ENCODE measurements at places on chromosomes 5 and 9.

- no peak for DNase-seq
These were observed 65.0 kb downstream of the ZNF462 start for GRCh38 chr9:106927916-106928315.

- no peak for DNase-seq
These were observed 25.5 kb downstream of the ADAM19 start for GRCh38 chr5:157549954-157550549.

DNA sequence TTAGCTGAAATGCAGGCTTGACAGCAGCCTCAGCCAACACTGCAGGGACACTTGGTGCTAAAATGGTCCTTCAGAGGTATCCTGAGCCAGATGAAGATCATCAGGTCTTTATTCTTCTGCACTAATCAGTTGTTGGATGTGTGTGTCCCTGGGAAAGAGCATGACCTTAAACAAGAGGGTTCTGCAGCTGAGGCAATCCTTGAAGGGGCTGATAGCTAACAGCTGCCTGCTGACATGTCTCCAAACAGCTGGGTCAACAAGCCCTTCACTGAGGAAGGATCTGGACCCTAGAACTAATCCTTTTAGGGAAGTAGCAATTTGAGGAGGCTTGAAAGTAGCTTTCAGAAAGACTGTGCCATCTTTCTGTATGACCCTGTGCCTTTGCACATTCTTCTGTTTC, 376.3 kb upstream of the ACTBL2 start:
- DNase-seq: no peak

DNA sequence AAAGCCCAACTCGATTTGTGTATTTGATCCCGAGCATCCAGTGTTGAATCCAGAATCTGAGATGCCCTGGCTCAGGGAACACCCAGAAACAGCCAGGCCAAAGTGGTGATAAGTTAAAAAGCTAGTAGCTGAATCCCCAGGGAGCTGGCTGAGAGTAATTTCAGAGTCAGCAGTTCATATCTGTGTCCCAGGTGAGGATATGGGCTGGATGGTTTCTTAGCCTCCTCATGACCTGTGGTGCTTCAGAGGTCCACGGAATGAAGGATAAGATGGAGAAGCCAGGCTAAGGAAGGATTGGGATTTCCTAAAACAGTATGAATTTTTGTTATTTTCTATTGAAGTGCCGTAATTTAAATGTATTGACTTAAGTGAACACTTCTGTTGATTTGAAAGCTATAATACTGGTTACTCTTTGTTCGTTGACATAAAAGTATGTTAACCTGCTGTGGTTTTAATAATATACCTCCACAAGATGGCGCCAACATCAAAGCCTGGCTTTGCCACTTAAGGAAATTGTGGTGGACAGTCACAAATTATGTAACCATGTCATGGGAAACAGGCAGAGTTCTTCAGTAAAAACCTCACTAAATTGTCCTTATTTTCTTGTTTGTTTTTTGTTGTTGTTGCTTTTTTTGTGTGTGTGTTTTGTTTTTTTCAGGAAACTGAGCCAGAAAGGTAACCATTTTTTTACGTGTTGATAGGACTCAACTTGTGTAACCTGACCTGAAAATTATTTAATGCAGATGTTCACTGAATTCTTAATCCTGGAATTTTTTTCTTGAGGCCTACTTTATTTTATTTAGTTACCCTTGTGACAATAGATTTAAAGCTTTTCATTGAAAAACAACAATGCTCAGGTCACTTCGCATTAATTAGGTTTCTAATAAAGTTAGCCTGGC, 11.4 kb downstream of the MTAP start:
- DNase-seq: peak; percentile 85

DNA sequence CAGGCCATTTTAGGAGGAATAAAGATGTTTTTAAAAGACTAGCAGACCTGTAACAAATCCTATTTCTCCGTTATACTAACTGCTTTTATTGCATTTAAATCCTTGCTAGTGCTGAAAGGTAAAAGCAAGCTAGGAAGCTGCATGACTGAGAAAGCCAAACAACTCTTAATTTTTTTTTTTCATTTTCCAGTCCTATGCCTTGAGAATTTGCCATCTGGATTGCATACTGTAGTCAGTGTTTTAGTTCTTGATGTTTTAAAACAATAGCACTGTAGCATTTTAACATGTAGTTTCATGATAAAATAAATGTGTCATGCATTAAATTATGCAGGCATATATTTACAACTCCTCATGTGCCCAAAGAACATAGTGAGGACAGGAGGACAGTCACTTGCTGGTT, 108.4 kb upstream of the FGF10 start:
- no peak for DNase-seq

- no peak for DNase-seq
These were observed 13.0 kb upstream of the ANP32B start for GRCh38 chr9:97970165-97970564.

DNA sequence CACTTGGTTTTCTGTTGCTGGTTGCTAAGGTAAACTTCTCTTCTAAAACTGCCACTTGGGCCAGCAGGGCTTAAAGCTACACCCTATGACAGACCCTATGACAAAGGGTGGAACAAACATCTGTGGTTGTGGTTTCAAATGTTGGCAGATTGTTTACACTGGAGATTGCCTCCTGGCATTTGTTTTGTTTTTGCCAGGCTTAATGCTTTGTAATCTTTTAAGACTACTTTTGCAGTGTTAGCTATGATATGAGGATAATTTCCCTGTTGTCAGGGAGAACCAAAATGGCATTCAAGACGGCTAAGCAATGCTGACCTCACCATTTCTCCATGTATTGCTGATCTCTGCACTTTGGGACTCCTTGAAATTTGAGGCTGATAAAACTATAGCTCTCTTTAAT, 50.3 kb downstream of the MAMDC2 start:
- no peak for DNase-seq

DNA sequence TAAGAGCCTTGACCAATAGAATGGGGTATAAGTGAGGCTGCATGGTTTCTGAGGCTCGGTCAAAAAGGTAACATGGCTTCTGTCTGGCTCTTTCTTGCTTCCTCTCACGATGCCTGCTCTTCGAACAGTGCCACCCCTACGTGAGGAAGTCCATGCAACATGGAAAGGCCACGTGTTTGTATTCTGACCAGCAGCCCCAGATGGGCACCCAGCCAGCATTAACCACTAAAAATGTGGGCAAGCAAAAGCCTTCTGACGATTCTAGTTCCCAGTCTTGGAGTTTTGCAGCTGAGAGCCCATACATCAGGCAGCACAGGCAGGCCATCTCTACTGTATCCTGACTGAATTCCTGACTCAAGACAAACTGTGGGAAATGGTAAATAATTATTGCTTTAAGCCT, 24.2 kb upstream of the NREP start:
- DNase-seq: no peak

GRCh38 chr5:39605145-39605544, 180.4 kb upstream of the DAB2 start:
- DNase-seq: no peak

DNA sequence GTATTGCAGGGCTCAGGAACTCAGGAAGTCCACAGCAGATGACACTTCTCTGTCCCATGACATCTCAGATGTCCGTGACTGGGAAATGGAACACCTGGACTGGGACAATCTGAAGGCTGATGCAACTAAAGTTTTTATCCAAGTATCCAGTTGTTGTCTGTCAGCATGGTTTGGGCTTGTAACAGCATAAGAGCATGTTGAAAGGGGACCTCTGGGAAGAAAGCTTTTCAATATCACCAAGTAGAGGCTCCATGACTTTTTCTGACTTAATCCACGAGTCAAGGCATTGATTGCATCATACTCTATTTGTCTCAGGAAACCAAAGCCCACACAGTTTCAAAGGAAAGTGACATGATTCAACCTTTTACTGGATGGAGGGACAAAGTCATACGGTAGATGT, 807.7 kb downstream of the MTRR start:
- no peak for DNase-seq

DNA sequence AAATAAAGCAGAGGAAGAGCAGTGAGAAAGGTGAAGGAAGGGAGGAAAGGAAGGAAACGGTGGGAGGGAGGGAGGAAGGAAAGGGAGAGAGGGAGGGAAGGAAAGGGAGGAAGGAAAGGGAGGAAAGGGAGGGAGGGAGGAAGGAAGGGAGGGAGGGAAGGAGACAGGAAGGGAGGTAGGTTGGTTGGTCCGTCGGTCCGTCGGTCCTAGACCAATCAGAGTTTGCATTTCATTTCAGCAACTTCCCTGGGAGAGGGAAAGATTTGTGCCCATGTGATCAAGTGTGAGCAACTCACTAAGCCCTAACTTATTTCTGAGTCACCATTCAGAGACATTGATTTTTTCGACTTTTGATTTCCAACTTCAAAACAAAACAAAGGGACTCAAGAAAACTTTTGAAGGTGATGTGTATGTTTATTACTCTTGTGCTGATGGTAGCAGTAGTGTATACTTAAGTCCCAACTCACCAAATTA, 18.8 kb downstream of the NANS start:
- peak; percentile 33 for DNase-seq

DNA sequence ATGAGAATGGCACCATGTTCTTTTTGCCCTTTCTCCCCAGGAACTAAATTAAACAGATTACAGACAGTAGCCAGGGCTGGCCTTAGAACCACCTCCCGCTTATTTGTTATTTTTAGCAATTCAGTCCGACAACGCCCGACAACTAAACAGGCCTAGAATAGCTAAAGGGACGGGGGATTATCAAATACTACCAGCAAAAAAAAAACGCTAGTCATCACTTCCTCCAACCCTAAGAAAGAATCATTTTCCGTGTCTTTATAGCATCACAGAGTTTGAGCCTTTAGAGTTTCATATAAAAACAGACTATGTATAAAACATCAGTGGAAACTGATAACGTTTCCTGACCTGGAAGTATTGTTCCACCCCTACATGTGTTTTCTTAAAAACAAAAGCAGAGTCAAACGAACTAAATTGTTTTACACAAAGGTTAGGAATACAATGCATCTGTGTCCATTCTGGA, 35.3 kb downstream of the PFDN1 start:
- DNase-seq: peak; percentile 92

DNA sequence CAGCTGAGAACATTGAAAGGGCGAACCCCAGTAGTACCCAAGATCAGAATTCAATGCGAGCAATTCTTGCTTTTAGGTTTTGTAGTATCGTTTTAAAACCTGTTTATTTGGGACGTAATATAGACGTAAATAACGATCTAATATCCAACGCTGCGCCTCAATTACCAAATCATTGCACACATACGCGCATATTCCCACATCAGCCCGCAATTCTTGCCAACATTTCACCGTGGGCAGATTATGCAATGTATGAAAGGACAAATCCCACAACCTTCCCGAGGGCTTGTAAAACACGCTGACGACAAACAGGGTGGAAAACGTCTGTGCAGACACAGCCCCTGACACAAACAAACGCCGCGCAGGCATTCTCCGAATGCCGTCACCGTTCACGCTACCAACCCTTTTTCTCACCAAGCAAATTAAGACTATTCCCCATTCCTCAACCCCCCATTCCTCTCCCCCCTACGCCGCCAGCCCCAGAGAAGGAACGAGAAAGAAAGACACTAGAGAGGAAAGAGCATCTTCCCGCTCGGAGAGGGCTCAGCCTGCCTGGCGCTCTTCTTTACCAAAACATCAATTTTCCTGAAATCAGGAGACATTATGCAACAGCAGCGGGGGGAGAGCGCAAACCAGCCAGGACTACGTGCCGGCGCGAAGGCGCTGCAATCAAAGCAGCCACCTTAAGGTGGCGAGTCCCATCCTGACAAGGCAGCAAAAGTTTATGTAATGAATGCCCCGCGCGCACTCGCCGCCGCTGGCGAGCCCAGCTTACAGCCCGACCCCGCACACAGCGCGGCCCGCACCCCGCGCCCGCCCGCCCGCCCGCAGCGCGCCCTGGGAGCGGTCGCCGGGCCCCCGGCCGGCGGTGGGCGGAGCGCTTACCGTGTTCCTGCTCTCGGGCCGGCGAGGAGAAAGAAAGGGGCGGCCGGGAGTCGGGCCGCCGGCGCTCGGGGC, 597 bp downstream of the NFIL3 start:
- DNase-seq: peak; percentile 73

DNA sequence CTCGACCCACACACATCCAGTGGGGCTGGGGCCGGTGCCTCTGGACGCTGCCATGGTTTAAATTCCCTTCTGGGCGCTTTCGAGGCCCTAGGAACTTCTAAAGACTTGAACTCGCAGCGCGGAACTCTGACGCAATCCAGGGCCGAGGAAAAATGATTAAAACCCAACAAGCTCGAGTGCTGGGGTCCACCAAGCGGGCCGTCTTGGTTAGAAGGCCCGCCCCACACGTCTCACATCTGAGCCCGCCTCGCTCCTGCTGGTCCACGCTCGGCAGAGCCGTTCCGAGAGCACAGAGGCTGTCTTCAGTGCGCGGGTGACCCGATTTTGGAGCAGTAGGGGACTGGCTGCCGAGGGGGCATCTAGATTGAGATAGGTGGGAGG, 1.5 kb downstream of the CRHBP start:
- no peak for DNase-seq

GRCh38 chr9:89915187-89915586, 310.4 kb downstream of the GADD45G start:
- DNase-seq: no peak

DNA sequence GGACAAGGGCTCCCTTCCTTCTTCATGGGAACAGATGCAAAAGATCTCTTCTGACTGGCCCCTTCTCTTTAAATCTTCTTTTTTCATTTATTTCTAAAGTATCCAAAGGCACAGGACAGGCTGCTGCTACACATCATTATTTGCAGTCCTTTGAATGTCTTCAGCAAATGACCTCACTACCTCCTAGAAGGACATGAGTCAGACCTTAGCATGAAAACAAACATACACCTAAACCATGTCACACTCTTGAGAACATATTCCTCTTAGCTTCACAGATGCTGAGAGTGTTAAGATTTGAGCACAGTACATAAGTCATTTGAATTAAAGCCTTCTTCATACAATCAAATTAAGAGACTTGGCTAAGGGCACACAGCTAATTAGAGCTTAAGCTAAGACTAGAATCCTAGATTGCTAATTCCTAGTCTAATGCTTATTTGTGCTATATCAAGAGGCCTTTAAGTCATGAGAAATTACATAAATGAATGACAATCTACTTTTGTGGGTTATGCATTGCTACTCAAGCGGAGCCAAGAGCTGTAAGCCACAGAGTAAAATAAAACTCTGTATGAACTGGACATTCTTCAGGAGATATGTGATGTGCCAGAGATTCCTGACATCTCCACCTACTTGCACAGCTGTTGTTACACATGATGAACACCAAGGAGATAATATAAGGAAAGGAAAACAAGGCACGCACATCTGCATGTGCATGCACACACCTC, 109.1 kb upstream of the PTGER4 start:
- DNase-seq: peak; percentile 73

- DNase-seq: no peak
These were observed 1026.9 kb upstream of the C9orf72 start for GRCh38 chr9:28600226-28600625.

DNA sequence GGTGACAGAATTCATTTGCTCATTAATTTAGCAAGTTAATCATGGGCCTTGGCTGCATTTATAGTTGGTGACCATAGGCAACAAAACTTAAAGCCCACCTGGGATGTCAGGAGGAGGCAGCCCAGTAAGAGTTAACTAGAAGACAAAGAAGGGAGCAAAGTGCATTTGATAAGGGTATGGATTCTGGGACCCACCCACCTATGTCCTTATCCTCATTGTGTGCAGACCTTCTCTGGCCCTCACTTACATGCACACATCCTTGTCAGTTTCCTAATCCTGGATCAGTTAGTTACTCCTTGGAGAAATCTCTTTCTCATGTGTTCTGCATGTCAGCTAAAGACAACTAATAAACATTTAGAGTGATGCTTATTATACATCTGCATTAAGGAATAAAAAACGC, 24.6 kb downstream of the MEF2C start:
- DNase-seq: no peak

GRCh38 chr5:102799017-102799416, 43.9 kb downstream of the PAM start:
- DNase-seq: no peak
